ENCODE measurements at places on chromosomes 2 and 18.

DNA sequence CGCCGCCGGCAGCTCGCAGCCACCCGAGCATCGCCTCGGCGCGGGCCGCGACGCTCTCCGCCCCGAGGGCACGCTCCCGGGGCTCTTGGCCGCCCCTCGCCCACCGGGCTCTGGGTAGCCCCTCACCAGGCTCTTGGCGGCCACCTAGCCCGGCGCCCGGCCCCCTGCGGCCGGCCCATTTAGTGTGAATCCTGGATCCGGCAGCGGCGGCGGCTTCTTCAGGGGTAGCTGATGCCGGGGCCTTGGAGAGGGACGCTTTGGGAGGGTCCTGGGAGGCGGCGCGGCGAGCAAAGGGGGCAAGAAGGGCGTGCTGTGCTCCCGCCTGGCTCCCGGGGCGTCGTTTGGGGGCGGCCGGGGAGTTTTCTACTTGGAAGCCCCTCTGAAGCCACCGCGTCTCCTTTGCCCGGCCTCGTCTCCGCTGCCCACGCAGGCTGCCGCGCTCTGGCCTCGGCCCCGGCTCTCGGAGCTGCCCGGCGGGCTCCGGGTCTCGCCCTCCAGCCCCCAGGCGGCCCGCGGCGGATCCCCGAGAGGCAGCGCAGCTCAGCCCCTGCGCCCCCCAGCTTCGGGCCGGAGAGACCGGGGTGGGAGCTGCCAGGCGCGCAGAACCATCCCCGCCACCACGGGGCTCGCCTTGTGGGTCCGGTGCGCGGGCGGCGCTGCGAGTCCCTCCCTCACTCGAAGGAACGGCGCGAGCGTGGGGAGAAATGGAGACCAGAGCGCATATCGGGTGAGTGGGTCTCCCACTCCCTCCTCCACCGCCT, 509 bp downstream of the PIEZO2 start:
- no peak for DNase-seq

- no peak for DNase-seq
Observed at GRCh38 chr18:2636126-2636631, 19.3 kb upstream of the SMCHD1 start.

- no peak for DNase-seq
Observed at GRCh38 chr18:63207835-63208234, 111.7 kb downstream of the BCL2 start.

DNA sequence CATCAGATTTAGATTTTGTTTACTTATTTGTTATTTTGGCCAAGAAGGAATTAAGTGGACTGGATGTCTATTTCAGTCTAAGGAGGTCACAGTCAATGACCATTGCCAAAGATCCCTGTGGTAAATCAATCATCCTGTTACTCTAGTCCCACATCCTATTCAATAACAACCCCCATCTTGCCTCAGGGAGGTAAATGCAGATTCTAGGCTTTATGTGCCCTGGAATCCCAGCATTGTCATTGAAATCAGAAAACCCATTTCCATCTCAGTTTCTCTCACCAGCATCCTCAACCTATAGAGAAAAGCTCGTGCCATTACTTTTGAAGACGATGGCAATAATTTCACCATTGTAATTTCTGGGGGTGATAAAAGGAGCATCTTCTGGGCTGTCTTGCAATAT, 71.8 kb downstream of the SKA1 start:
- no peak for DNase-seq

DNA sequence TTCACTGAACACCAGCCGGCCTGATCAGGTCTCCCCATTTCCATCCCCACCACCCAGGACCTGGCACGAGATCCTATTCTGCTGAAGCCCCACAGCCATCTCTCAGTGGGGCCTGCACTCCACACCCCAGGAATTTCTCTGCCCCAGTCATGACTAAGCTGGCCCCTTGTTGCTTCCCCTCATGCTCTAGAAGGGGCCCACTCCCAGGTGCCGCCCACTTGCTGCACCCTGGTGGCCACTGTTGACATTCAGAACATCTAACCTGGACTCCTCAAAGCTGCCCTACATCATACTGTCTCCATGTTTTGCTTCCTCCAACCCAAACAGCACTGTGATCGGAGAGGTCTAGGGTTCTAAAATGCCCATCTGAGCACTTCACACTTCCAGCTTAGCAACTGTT, 90.7 kb upstream of the KLHL29 start:
- no peak for DNase-seq

- DNase-seq = no peak
Observed at GRCh38 chr18:33128581-33128980, 311.9 kb downstream of the CCDC178 start.

DNA sequence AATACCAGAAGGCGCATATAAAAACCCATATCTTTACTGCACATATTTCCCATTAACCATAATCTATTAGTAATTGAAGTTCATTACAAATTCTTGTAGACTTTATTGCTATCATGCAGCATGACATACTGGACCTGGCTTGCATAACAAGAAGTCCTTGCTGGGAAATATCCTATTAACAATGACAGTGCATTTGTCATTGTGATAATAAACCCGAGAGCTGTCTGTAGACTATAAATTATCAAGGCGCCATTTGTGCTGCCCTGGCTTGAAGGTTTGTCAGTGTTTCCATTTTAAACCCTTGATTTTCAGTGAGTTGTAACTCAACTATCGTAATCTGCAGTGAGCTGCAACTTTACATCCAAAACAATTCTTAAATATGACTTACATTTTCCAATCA, 59.0 kb downstream of the HNMT start:
- DNase-seq = no peak

DNA sequence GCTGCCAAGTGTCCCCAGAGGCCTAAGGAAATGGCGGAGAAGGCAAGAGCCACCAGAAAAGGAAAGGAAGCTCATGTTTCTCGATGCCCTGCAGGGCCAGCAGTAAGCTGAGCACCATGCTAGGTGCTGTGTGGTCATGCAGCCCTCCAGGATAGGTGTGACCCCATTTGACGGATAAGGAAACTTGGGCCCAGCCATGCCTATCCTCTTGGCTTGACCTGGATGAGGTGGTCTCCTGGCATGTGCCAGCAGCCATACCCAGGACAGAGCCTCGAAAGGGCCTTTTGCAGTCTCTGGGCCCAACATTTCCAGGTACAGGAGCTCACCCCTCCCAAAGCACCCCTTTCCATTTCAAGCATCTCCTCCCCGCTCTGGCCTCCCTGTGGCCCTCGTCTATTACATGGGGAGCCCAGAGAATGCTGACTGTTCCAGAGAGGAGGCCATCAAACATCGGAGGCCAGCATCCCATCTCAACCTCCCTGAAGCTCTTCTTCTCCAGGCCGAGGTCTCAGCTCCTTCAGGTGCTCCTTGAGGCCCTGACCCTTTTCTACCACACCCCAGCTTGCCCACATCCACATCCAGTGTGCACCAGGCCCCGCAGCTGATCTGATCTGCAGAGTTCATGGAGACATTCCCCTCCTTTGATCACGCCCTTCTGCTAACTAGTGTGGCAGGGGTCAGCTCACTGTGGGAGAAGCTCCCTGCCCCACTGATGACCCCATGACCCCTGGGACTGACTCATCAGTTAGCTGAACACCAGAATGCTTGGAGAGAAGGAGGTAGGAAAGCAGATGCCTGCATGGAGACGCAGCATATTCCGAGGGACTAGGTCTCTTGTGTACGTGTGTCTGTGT, 208.4 kb downstream of the TNS1 start:
- DNase-seq = no peak

DNA sequence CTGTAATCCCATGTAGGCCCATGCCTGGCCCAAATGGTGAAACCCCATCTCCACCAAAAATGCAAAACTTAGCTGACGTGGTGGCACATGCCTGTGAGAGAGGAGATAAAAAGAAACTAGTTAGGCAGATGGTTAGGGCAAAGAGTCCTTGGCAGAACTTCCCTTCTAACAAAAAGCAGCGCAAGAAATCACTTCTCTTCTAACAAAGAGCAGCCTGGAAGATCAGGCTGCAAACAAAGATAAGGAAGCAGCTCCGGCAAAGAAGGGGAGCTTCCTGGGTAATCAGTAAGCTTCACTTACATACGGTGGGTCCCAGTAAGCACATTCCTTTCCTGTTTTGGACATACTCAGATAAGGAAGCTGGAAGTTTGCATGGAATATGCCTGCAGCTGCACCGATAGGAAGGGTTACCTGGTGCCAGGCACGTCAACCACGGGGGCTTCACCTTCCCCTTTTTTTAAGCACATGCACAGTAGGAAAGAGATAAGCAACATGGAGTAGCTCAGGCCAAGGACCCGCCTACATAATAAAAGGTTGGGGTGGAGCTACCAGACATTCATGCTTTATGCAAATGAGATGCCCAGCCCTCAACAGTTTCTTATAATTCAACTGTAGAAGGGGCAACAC, 61.0 kb upstream of the SLC25A52 start:
- DNase-seq = no peak

- no peak for DNase-seq
Observed at GRCh38 chr2:71576541-71576940, 123.2 kb downstream of the DYSF start.

- no peak for DNase-seq
Observed at GRCh38 chr2:55009277-55010060, 40.8 kb downstream of the RTN4 start.

- DNase-seq = no peak
Observed at GRCh38 chr2:237682856-237683670, 55.7 kb downstream of the LRRFIP1 start.

DNA sequence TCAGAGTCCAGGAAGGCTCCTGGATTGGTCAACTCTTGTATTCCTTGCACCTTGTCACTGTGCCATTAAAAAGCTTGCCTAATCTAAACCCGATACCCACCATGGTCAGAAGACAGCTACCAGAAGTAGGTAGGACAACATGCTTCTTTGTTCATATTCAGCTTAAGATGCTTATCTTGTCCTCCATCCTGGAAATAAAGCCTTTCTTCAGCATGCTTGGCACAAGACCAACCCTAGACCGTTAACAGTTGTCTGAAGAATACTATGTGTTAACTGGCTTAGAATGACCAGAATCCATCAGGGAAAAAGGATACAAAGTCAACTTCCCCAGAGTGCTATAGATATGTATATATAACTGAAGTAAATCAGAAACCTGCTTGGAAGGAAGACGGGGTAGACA, 193.9 kb downstream of the ZRANB3 start:
- no peak for DNase-seq

GRCh38 chr2:104504331-104505073, 349.4 kb upstream of the POU3F3 start:
- DNase-seq = no peak

- DNase-seq = no peak
Observed at GRCh38 chr18:61727241-61728193, 165.3 kb downstream of the RNF152 start.

DNA sequence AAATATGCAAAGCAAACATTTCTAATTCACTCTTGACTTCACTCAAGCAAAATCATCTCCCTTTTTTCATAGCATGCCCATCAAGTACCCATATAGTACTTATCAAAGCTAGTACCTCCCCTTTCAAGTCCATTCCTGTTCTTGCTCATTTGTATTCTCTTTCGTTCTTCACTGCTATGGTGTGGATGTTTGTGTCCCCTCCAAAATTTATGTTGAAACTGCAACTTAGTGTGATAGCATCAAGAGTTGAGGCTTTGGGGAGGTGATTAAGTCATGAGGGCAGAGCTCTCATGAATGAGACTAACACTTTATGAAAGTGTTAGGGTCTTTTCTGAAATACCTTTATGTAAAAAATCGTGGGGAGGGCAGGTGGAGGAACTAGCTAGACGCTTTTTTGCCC, 52.9 kb downstream of the RNU4ATAC start:
- no peak for DNase-seq

DNA sequence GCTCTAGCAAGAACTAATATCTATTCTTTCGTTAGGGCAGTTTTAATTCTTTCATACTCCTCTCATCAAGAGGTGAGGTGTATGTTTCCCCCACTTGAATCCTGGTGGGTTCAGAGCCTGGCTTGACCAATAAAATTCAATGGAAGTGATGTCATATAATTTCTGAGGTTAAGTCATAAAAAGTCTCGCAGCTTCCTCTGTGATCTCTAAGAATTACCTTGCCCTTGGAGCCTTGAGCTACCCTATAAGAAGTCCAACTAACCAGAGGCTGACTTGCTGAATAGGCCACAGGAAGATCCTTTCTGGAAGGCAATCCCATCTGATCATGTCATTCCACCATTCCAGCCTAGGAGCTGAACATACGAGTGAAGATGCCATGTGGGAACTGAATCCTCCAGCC, 26.1 kb upstream of the INO80D start:
- no peak for DNase-seq

DNA sequence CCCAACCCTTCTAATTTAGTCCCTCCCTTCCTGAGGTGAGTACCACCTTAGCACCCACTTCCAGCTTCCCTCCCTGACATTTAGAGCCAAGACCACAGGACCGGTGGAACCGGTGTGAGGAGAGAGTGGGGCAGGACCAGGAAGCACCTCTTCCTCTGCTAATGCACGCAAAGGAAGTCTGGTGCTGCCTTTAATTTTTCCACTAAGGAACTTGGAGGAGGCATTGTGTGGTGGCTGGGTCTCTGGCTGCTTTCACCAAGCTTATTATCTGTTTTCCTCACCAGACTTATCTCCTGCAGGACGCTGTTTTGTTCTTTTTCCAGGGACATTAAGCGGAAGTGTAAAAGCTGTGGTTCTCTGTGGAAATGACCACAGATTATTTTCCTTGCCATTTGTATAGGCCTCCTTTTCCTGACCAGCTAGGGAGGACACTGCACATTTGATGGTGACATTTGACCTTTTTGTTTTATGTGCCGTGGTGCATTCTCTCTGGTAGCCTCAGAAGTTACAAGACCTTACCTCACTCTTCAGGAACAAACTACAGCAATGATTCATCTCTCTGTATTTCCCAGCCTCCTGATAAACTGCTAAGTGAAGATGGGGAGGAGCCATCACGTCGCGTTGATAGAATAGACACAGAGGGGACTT, 39.8 kb upstream of the SPTBN1 start:
- no peak for DNase-seq

DNA sequence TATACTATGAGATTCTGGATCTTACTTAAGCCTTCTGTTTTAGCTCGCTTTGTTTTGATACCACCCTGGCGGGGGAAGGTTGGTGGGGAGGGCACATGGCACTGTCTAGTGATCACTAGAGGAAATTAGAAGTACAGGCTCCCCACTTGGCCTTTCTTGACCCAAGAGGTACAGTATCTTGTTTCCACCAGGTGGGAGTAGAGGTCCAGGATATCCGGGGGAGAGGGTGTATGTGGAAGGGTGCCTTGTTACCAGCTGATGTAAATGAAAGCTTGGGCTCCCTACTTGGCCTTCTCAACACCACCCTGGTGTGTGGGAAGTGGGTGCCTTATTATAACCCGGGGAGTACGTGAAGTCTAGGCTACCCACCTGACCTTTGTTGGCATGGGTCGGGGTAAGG, 7.5 kb downstream of the GALNT1 start:
- no peak for DNase-seq
